ENCODE measurements at places on chromosomes 3 and 15.

DNA sequence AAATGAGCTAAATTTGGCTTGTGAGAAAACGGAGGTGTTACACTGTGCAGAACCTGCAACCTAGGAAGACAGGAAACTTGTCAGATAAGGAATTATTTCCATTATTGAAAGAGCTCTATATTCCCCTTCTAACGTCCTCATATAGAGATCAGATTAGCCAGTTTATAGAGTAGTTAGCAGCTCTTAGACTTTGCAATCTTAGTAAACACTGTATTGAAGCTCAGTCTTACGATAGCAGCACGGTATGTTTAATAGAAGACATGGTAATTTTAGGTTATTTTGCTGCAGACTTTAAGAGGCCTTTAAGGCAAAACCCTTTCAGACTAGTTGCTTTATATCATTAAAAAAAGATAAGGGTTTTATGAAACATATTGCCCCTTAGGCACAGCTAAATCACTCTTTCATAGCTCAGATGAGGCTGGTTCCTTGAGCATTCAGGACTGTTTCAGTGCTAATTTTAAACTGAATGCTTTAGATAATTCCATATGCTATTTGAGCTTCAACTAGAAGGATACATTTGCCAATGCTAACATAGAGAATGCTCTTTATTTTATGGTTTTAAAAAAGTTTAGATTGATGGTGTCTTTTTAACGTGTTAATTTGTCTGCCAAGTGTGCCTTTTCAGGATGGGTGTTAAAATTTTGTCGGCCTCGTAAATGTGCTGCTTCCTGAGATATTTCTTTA lies 234.3 kb downstream of the PYDC2 start:
- no peak for DNase-seq

DNA sequence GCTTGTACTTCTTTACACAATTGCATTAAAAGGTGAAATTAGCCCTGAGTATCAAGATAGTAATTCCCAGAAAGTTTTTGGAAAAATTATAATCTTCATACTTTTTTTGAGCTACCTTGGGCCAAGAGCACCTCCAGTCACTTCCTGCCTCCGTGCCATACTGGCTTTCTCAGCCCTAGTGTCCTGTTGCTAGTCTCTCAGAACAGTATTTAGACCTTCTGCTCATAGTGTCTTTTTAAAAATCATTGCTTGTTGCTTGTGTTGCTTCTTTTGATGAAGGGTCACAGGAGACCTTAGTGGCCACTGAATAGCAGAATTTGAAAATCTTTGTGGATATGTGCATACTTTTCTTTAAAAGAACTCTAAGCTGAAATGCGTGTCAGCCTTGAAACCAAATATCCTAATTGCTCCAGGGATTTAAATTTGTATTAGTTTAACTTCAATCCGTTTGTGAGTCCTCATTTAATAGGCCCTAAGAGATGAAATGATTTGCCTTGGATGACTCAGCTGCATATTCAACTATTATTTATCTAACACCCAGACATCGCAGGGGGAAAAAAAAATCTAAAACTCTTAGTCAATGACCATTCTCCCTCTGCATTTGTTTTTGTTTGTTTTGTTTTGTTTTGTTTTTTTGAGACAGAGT lies 29.1 kb upstream of the LXN start:
- DNase-seq: no peak

GRCh38 chr15:90570643-90571042 lies 40.9 kb downstream of the CRTC3 start:
- DNase-seq: no peak

- DNase-seq: no peak
Observed at GRCh38 chr3:113660896-113661295, 35.5 kb downstream of the USF3 start.

- no peak for DNase-seq
Observed at GRCh38 chr3:135636596-135636995, 328.9 kb upstream of the PPP2R3A start.

GRCh38 chr3:153215966-153216365 lies 53.9 kb downstream of the RAP2B start:
- DNase-seq: no peak

- no peak for DNase-seq
Observed at GRCh38 chr3:45082142-45082538, 56.0 kb downstream of the CLEC3B start.

DNA sequence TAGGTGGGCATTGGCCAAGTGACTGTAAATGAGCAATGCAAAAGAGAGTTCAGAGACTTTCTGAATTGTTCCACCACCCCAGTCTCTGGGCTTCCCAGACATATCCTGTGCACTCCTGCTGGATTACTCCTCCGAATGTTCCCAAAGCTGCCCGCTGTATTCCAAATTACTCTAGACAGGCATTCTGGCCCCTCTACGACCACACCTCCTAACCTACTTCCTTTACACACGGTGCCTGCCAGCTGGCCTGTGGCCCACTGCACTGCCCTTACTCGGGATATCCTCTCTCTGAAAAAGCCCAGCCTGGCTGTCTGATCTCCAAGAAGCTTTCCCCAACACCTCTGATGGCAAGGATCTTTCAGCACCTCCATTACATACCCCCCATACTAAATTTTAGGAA lies 66.6 kb downstream of the DUT start:
- DNase-seq: no peak

- DNase-seq: no peak
Observed at GRCh38 chr3:140285380-140285779, 350.4 kb downstream of the CLSTN2 start.

DNA sequence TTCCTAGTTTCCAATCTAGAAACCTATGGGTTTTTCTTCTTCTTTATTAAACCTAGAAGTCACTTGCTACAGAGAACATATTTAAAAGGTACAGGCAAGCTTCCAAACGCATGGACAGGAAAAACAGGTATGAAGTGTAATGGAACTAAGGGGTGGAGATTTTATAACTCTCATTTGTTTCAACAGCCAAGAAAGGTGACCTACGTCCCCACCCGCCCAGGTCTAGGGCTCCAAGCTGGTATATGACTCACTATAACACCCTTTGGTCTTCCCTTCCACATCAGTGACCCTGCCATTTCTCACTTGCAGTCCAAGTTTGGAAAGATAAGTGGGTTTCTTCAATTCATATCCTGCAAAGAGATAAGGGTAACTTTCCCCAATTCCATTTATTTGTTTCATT lies 6.0 kb upstream of the LIPH start:
- peak; percentile 55 for DNase-seq

DNA sequence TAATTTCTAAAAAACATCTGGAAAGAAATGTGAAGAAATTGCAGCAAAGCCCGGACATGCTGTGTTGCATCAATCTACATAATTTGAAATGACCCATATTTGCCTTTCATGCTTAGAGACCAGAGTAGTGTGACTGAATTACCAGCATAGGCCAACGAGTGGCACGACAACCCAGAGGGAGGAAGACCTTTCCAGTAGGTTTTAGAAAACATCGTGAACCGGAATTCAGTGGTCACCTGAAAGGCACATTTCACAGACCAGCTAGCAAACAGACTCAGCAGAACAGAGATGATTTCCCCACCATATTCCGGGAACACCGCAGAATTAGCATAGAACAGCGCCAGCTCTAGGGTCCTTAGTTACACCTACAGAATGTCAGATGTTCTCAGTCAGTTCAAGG lies 620.0 kb upstream of the ZNF385D start:
- no peak for DNase-seq

DNA sequence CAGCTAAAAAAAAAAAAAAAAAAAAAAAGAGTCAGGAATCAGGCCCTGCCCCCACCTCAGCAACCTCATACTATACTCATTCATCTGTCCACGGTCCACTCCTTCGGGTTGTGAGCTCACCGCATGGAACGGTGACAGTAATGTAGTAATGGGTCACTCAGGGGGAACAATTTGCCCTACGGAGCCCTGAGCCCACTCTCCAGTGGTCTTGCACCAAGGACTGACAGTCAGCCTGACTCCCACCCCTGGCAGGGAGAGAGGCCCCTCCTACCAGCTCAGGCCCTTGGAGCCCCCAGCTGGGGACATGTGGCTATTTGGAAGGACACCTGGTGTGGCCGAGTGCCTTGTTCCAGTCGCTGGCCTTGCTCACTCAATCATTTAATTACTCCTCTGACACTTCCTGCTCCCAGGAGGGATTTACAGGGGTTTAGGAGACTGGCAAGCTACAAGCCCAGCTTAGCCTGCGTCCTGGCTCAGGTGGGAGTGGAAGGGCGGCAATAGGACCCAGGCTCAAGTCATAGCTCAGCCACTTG lies 19.9 kb upstream of the CACNA2D2 start:
- no peak for DNase-seq

- DNase-seq: no peak
Observed at GRCh38 chr3:24336101-24336500, 158.5 kb downstream of the THRB start.

GRCh38 chr3:102536456-102536855 lies 101.6 kb downstream of the ZPLD1 start:
- peak; percentile 39 for DNase-seq

DNA sequence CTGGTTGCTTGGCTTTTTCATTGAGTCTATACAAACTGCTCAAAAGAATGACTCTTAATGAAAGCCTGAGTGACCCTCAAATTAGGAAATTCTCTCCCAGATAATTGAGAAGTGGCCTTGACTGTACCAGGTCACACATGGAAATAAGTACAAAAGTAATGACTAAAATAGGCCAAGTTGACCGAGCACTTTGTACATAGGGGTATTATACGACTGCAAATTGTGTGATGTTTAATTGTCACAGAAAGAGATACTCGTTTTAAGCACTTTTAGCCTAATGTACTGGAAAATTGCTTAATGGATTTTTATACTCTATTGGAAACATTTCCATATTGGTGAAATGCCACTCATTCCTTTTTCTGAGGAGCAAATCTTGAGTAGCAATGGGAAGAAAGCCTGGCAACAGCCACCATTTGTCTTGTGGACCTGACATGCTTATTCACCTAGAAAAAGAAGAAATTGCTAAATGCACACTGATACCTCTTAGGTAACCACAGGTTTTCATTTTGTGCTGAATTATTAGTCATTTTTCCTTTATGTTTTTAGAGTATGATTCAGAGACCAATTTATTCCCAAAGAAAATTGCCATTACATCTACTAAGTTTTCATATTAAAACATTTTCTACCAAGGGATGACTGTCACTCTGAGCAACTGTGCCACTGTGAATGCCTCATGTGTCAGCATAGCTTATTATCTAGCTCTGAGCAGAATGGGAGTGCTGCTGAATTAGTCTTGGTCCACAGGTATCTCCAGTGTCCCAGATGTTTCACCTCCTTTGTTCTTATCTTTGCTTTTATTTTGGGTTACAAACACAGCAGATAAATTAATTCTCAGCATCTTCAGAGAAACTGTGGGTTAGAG lies 8.9 kb upstream of the PXK start:
- no peak for DNase-seq

- no peak for DNase-seq
Observed at GRCh38 chr15:88696254-88696653, 57.4 kb downstream of the ISG20 start.

GRCh38 chr3:98032265-98032664 lies 2.9 kb downstream of the GABRR3 start:
- DNase-seq: no peak

- DNase-seq: no peak
Observed at GRCh38 chr15:58551084-58551763, 119.4 kb downstream of the LIPC start.

- peak; percentile 10 for DNase-seq
Observed at GRCh38 chr3:112984485-112984884, 6.3 kb upstream of the GTPBP8 start.

DNA sequence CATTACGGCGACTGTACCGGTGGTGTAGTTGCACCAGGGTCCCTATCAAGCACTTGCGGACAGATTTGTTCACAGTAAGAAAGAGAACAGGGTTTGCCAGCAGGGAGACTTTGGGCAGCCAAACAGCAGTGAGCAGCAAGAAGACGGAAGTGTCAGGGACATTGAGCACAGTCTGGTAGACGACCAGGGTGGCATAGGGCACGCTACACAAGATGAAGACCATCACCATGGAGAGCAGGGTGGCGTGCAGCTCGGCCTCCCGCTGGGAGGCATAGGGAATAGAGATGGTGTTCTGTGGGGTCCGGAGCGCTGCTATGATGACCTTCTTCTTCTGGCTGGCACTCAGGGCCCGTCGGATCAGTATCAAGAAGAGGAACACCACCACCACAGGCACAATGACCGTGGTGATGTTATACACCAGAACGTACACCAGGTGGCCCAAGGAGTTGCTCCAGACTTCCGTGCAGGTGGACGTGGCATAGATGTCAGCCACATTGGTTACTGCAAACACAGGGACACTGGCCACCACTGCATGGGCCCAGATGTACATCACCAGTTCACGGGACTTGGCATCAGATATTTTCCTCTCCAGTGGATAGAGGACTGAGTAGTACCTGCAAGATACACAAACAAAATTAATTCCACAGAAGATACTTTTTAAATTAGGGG lies 19.1 kb upstream of the FSIP1 start:
- DNase-seq: peak; percentile 55

DNA sequence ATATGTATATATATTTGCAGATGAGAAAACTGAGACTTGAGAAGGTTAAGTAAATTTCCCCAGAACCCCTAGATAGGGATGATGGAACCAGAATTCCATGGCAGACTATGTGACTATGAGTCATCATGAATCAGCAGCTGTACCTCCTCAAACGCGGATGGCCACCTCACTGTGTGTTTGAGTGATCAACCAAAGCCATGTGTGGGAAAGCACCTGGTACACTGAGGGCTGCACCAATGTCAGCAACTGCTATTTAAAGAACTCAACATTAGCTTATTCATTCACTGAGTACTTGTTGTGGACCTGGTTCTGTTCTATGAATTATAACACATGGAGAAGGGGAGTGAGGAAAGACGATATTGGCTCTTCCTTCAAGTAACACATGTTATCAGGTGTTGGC lies 377.0 kb downstream of the GAP43 start:
- no peak for DNase-seq

GRCh38 chr15:101394654-101395053 lies 94.9 kb downstream of the PCSK6 start:
- DNase-seq: no peak

- peak; percentile 14 for DNase-seq
Observed at GRCh38 chr3:196016485-196016884, 65.4 kb downstream of the TFRC start.

DNA sequence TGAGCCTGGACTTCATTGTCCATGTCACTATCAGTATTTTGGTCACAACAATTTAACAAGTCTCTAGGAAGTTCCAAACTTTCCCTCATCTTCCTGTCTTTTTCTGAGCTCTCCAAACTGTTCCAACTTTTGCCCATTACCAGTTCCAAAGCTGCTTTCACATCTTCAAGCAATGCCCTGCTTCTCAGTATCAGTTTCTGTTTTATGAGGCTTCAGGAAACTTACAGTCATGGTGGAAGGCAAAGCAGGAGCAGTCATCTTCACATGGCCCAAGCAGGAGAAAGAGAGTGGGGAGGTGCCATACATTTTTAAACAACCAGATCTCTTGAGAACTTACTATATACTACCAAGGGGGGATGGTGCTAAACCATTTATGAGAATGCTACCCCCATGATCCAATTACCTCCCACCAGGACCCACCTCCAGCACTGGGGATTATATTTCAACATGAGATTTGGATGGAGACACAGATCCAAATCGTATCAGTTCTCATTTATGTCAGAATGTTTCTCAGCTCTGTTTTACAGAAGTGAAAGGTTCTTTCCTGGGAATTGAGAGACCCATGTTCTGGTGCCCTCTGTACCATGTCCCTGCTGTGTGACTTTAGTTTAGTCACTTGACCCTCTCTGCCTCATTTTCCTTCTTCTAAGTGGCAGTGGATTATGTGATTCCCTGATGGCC lies 169.7 kb downstream of the PLCL2 start:
- DNase-seq: no peak
